ENCODE measurements at places on chromosomes 7 and 10. TPM values are rescaled to one million over a fixed set of nuclear protein-coding genes. Genes with fewer than 3 reads are reported as not detected.

The ECHDC3 gene
- total RNA-seq, result 13.0 TPM

The FLNC gene
- total RNA-seq, result 42.8 TPM

The GRID1 gene
- total RNA-seq, result 5.6 TPM

The TAS2R41 gene
- not detected for total RNA-seq

The TSPAN15 gene
- 16.0 TPM for total RNA-seq

The BHLHA15 gene
- total RNA-seq, result 5.2 TPM

DNA sequence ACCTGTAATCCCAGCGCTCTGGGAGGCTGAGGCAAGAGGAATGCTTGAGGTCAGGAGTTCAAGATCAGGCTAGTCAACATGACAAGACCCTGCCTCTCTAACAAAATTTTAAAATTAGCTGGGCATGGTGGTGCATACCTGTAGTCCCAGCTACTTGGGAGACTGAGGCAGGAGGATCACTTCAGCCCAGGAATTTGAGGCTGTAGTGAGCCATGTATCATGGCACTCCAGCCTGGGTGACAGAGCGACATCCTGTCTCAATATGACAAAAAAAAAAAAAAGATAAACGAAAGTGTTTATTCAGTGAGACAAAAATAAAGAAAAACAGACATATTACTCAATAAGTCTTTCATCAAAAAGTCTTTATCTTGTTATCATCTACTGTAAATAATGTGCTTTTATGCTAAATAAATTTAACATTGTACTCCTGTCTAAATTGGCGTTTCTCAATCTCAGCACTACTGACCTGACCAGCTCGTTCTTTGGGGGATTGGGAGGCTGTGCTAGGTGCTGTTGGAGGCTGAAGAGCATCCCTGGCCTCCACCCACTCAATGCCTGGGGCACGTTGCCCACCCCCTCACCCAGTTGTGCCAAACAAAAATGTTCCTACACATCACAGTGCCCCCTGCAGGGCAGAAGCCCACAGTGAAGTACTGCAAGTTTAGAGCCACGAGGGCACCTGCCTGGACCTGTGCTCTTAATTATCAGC is 57.7 kb downstream of the NCAPG2 start:
- H3K4me1 ChIP-seq, result no peaks in the 10 kb centered on the region
- H3K27ac ChIP-seq, result no peak overlapping the region
- no peak for DNase-seq
- no peak overlapping the region for H3K4me3 ChIP-seq
- no peaks in the 10 kb centered on the region for H3K27me3 ChIP-seq

DNA sequence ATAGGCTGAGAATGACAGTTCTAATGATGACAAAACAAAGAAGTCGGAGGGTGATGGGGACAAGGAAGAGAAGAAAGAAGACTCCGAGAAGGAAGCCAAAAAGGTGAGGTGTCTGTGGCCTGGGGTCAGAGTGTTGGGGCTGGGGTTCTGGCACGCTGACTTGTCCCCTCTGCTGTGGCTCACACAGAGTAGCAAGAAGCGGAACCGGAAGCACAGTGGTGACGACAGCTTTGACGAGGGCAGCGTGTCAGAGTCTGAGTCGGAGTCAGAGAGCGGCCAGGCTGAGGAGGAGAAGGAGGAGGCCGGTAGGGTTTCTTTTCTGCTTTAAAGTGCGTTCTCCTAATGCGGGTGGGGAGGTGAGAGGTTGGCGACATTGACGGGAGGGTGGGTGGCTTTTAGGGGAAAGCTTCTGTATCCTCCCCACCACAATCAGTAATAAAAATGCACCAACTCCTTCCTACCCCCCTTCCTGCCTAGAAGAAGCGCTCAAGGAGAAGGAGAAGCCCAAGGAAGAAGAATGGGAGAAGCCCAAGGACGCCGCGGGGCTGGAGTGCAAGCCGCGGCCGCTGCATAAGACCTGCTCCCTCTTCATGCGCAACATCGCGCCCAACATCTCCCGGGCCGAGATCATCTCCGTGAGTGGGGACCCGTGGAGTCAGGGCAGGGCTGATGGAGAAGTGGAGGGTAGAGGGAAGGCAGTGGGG is 4.6 kb downstream of the UFSP1 start:
- peaks cover 85% of the 10 kb centered on the region for H3K36me3 ChIP-seq
- H3K27me3 ChIP-seq, result no peaks in the 10 kb centered on the region
- DNase-seq, result no peak
- H3K27ac ChIP-seq, result no peak overlapping the region

DNA sequence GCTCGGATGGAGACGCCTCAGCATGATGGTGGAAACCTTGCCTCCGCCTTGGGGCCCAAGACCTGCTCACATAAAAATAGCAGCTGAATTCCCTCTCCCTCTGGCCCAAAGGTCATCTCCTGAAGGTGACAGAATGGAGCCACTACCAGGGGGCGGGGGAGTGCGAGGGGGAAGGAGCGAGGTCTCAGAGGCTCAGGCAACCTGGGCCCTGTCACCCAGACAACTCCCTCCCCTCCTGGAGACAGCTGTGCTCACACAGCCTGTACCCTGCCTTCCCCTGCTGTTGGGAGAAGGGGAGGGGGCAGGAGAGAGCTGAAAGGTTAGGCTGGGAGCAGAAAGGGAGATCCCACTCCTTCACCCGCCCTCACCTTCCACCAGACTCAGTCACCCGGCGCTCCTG is 173.0 kb upstream of the RHEB start:
- no peak overlapping the region for H3K4me3 ChIP-seq
- no peak for DNase-seq
- no peaks in the 10 kb centered on the region for H3K36me3 ChIP-seq

DNA sequence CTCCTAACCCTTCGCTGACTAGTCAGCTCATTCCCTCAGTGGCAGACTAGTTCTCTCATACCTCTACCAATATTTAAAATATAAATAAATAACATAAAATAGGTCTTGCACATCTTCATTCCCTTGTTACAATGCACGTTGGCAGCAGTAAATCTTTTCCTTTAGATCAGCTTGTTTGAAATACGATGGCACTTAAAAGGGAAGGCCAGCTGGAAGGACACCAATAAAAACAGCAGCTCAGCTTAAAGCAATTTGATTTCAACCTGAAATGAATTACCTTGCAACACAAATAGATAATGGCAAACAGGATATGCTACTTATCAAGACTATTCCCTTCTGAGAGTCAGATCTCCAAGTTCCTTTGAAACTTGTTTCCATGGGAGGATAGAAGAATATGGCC is 321.8 kb downstream of the GFRA1 start:
- no peak overlapping the region for H3K4me3 ChIP-seq
- DNase-seq, result no peak
- no peaks in the 10 kb centered on the region for H3K36me3 ChIP-seq
- no peaks in the 10 kb centered on the region for H3K4me1 ChIP-seq

DNA sequence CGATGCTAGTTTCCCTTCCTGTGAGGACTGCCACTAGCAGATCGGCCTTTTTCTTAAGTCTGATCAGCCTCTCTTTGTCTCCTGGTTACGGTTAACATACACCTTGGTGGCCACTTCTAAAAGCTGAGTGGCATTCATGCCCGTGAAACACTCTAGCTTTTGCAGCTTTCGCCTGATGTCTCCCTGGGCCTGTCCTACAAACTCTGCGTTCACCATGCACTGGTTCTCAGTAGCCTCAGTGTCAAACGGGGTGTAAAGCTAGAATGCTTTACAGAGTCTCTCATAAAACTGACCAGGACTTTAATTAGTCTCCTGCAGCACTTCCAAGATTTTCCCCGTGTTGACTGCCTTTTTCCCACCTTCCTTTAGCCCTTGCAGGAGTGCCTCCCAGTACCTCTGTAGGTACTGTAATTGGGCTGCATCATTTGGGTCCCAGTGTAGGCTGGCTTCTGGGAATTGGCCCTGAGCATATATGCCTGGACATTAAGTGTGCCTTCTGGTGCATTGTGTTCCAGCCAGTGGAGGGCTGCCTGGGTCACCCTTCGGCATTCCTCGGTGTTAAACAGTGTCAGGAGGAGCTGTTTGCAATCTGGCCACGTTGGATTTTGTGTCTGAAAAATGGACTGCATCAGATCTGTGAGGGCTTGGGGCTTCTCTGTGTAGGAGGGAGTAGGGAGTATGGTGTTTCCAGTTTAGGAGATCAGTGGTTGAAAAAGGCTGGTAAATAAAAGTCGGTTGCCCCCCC is 6.5 kb upstream of the ZNF117 start:
- peaks cover 19% of the 10 kb centered on the region for H3K4me1 ChIP-seq
- H3K4me3 ChIP-seq, result no peak overlapping the region
- H3K27ac ChIP-seq, result no peak overlapping the region
- no peak for DNase-seq
- H3K27me3 ChIP-seq, result no peaks in the 10 kb centered on the region

DNA sequence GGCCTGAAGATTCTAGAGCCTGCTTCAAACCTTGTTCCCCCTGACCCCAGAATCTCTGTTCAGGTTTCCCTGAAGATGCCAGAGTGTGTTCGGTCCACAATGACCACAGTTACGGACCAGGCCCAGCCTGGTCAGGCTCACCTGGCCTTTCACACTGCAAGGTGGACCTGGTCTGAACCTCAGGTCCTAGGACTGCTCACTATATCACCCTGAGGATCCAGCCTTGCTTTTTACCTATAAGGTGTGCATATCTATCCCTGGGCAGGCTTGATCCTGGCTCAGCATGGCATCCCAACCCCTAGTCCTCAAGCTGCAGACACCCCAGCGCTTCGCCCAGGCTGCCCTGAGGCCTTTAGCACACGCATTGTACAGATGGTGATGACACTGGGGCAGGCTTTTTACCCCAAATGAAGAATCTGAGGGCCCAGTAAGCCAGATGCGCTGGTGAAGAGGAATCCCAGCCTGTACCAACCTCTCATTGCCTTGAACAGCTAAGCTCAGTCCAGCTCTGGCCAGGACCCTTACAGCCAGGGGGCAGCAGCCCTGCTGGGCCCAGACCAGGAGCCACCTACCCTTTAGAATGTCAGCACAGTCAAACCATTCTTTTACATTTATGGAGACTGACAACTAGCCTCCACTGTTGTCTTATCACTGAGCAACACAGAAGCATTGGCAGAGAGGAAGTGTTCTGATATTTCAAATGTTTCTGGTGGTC is 28.0 kb downstream of the MAT1A start:
- H3K36me3 ChIP-seq, result no peaks in the 10 kb centered on the region
- DNase-seq, result no peak
- no peak overlapping the region for H3K4me3 ChIP-seq
- no peak overlapping the region for H3K27ac ChIP-seq
- H3K27me3 ChIP-seq, result no peaks in the 10 kb centered on the region

GRCh38 chr7:114298011-114298410 is 116.6 kb upstream of the FOXP2 start:
- H3K4me3 ChIP-seq, result no peak overlapping the region
- no peaks in the 10 kb centered on the region for H3K36me3 ChIP-seq
- H3K4me1 ChIP-seq, result no peaks in the 10 kb centered on the region

DNA sequence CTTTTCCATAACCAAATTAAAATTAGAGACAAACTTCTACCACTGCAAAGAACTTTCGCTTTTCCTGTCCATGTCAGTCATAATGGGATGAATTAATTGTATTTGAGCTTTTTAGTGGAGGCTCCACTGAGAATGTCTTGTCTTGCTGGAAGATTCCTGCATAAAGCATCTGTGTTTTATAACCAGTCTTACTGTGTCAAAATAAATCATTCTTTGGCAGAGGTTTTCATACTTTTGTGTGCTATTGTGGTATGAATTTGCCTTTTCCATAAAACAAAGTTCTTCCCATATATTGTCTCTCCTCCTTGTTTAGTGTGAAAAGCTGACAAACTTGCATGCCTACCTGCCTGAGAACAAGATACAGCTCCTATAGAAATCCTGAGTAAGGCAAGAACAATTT is 124.8 kb upstream of the CCDC6 start:
- H3K36me3 ChIP-seq, result no peaks in the 10 kb centered on the region
- no peak overlapping the region for H3K4me3 ChIP-seq
- no peaks in the 10 kb centered on the region for H3K27me3 ChIP-seq
- H3K4me1 ChIP-seq, result no peaks in the 10 kb centered on the region
- H3K27ac ChIP-seq, result no peak overlapping the region
- DNase-seq, result no peak

DNA sequence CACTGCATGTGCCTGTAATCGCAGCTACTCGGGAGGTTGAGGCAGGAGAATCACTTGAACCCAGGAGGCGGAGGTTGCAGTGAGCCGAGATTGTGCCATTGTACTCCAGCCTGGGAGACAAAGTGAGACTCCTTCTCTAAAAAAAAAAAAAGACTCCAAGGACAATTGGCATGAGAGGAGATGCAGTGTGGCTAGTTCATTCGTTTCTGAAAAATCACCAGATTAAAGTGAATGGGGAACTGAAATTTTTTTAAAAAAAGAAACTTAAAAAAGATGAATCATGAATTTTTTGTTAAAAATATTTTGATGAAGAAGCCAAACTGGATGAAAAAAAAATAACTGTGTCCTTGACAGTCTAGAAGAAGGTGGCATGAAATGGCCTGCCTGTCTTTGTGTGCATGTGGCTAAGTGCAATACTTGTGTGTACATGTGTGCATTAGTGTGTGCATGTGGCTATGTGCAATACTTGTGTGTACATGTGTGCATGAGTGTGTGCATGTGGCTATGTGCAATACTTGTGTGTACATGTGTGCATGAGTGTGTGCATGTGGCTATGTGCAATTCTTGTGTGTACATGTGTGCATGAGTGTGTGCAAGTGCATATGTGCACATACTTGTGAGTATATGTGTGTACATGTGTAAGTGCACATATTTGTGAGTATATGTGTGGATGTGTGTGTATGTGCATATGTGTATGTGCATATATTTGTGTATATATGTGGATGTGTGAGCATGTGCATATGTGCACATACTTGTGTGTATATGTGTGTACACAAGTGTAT is 391.7 kb upstream of the KLF6 start:
- no peak overlapping the region for H3K27ac ChIP-seq
- peaks cover 5% of the 10 kb centered on the region for H3K4me1 ChIP-seq
- H3K36me3 ChIP-seq, result no peaks in the 10 kb centered on the region
- no peak overlapping the region for H3K4me3 ChIP-seq
- DNase-seq, result no peak

GRCh38 chr7:29442146-29442545 is 121.5 kb upstream of the PRR15 start:
- H3K27me3 ChIP-seq, result no peaks in the 10 kb centered on the region
- no peak overlapping the region for H3K4me3 ChIP-seq
- peaks cover 10% of the 10 kb centered on the region for H3K4me1 ChIP-seq
- no peaks in the 10 kb centered on the region for H3K36me3 ChIP-seq
- no peak overlapping the region for H3K27ac ChIP-seq

DNA sequence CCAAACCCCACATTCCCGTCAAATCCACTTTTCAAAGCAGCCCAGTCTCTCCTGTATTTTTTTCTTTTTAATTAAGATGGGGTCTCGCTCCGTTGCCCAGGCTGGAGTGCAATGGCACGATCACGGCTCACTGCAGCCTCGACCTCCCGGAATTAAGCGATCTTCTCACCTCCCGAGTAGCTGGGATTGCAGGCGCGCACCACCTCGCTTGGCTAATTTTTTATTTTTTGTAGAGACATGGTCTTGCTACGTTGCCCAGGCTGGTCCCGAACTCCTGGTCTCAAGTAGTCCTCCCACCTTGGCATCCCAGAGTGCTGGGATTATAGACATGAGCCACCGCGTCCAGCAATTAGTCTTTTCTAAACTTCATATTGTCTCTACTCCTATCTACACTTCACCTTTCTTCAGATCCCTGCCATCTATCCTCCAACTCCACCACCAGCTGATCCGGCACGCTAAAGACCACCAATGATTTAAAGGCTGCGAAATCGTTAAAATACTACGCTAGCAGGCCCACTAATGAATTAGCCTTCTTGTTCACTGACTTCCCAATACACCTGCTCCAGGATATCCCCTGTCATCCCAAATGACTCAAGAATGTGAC is 525 bp upstream of the CHUK start:
- no peak for DNase-seq
- peak overlapping the region; percentile 49 for H3K27ac ChIP-seq
- H3K27me3 ChIP-seq, result no peaks in the 10 kb centered on the region
- H3K4me3 ChIP-seq, result peak overlapping the region; percentile 70
- peaks cover 19% of the 10 kb centered on the region for H3K4me1 ChIP-seq
